ENCODE measurements at places on chromosomes 2 and 18.
A peak's percentile ranks its signal among the peaks of the same experiment; 100 is the strongest.

DNA sequence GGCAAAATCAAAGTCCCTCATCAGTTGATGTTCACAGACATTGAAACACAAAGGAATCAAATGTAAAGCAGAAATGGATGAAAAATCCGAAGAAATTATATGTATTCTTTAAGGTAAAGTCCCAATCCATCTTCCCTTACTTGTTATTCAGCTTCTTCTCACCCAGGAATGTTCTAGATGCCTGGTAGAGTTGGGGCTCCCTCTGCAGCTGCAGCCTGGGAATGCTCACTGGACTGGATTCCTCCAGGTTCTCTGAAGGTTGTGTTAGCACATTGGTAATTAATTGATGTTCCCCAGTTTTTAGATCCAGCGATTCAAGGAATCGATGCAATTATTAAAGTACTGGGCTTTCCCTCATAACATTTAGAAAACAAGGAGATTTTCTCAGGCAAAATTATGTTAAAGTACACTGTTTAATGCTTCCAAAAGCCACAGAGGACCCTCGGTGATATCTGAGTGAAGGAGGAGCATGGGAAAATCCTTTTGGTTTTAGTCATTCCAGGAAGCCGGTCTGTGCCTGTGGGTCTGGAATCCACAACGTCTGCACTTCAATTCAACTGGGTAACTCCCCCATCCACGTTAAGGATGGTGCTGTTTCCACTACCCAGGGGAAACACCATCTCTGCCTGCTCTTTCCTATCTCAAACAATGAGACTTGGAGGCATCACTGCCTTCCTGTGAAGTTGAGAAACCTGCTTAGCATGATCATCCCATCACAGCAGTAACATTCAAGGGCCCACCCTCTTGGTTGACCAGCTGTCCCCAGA lies 22.0 kb downstream of the NTSR2 start:
- DNase-seq = no peak

GRCh38 chr2:150482111-150482510 lies 5.4 kb downstream of the RND3 start:
- DNase-seq = no peak

DNA sequence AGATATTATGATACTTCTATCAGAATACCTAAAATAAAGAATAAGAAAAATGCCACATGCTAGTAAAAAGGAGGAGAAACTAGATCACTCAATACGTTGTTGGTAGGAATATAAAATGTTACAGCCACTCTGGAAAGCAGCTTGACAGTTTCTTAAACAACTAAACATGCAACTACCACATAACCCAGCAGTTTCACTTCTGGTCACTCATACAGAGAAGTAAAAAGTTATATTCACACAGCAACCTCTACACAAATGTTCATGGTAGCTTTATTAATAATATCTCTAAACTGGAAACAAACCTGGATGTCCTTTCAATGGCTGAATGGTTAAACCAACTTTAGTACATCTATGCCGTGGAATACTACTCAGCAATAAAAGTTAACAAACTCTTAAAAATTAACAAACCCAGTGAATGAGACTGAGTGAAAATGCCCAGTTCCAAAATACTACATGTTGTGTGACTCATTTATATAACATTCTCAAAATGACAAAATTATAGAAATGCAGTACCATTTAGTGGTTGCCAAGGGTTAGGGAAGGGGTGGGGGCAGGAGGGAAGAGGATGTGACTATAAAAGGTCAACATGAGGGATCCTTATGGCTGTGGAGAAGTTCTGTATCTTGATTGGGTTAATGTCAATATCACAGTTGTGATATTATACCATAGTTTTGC lies 124.1 kb downstream of the MMADHC start:
- DNase-seq = no peak

DNA sequence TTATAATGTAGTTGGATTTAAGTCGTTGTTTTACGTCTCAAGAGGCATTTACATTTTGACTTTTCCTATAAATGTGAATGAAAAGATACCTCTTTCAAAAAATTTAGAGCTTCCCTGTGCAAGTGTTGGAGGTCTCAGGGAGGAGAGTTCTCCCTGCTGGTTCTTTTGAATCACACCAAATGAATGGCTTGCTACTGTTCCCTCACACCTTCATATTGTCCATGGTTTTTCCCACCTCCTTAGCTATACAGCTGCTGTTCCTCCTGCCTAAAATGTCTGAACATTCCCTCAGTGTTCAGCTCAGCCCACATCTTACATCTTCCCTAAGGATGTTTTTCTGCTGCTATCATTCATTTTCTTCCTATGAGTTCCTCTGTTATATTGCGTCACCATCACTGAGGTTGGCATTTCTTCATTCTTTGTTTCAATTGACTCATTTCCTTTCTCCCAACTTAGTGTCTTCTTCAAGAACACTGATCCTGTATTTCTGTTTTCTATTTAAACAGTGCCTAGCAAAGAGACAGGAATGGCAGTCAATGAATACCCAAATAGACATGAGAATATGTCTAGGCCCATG lies 46.0 kb downstream of the COX7A2L start:
- DNase-seq = no peak

- DNase-seq = no peak
Measured at GRCh38 chr2:9311488-9311887, 104.9 kb downstream of the ASAP2 start.

DNA sequence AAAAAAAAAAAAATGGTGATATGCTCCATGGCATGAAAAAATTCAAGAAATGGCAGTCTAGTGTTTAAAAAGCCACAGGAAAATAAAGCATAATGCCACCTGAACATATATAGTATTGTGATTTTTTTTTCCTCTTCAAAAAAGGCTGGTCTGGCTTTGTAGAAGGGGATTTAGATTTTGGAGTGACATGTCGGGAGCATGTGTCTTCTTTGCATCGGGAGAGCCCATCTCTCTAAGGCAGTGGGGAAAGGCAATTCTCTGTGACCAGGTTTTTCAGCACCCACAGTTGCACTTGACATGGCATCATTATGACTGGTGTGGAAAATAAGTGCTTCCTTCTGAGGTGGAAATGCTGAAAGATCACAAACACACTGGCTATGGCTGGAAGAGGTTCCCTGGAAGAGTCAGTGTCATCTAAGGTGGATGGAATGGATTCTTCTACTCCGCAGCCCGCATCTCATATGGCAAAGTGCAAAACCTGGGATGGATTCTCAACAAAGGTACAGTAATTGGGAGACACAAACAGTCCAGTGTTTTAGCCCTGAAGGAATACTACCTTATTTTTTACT lies 172.5 kb downstream of the AGAP1 start:
- DNase-seq = no peak

DNA sequence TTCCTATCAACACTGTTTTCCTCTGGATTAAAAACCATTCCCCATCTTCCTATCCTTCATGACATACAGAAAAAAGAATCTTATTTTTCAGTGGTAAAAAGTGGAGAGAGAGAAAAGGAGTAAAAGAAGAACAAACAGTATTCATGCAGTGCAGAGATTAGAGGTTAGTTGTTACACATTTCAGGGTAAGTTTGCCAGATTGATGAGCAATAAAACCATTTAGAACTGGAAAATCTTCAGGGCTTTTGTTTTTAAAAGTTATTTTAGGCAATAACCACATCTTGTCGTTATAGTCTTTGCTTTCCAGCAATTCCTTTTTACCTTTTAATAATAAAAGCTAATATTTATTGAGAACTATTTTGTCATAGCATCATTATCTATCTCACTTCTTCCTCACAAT lies 104.5 kb downstream of the GPD2 start:
- no peak for DNase-seq

- DNase-seq = peak; percentile 28
Measured at GRCh38 chr18:35174093-35174731, 66.6 kb upstream of the ZNF397 start.

DNA sequence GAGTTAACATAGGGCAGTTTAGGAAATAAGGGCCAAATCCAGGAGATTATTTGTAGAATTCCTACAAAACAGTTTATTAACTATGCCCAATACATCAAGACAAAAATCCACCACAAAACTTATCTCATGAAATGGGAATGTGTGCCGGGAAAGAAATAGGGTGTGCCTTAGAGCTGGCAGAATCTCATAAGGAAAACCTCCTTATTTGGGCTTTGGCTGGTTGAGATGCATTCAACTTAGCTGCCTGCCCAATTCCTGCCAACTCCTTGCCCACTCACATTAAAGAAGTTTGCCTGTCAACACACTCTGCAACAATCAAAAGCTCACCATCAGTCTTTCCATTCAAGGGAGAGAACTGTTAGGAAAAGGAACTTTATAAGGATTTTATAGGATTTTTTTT lies 500.6 kb downstream of the SATB2 start:
- no peak for DNase-seq

All from germinal center (tissue), 1 donor.